ENCODE measurements at places on chromosomes 16 and 17. TPM values are rescaled to one million over a fixed set of nuclear protein-coding genes. Genes with fewer than 3 reads are reported as not detected.

- DNase-seq, result no peak
Observed at GRCh38 chr17:74512624-74513091, 18.6 kb downstream of the CD300LB start.

DNA sequence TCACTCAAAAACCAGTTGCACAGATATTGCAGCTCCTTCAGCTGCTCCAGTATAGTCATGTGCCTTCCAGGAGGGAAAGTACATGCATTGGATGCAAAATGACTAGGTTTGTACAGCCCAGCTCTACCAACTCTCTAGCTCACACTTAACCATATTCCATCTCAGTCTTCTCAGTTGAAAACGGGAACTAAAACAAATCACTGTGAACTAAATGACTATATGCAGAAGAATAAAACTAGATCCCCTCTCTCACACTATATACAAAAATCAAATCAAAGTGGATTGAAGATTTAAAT lies 24.9 kb downstream of the DCUN1D3 start:
- no peak for DNase-seq

- no peak for DNase-seq
Observed at GRCh38 chr16:69345923-69346322, 5.7 kb downstream of the TMED6 start.

DNA sequence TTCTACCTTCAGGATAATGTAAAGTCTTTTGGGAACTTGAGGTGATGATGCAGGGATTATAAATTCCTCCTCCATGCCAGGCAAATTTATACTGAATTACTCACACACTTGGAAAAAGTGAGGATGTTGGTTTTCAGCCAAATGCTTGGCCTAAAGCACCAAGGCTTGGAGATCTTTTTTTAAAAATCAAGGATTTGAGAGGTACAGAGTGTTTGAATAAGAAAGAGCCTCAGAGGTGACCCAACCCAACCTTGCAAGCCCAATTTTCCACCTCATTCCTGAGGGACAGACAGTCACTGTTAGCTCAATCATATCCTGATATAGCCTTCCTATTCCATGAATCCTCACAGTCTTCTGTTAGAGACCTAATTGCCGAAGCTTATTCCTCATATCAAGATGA lies 14.0 kb downstream of the GRIN2A start:
- no peak for DNase-seq

DNA sequence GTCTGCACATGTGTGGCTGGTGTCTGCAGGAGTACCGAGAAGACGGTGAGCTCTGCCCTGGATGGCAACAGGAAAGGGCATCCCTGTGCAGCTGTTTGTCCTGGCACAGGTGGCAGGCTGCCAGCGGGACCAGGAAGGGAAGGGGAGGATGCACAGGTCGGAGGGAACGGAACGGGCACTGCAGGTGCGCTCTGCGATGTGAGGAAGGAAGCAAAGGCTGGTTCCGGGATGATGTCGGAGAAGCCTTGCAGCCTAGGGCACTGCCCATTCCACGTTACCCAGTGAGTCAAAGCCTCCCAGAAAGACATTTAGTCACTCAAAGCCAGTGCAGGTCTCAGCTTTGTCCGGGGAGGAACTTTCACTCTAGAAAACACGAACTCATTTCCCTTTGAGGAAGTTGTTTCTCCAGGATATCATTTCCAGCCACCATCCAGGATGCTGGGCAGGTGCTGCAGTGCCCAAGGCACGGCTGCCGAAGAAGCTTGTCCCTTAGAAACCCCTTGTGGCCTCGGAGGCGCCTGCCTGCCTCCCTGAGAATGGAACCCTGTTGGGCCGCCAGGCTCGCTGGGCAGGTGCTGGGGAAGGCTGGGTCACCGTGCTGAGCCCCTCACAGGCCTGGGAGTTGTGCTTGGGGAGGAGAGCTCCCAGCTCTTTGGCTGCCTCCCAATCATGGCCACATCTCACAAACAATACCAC lies 4.5 kb upstream of the TMEM235 start:
- peak; percentile 44 for DNase-seq

DNA sequence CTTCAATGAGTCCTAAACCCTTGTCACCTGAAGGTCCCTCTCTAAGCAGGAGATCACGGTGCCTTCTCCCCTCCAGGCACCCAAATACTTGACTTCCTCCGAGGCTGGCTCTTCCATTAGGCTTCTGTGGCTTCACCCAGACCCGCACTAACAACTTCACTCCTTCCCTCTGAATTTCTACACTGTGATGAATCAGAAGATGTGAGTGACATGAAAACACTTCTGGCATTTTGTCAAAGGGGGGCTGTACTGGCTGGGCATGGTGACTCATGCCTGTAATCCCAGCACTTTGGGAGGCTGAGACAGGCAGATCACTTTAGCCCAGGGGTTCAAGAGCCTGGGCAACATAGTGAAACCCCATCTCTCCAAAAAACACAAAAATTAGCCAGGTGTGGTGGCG lies 72.6 kb upstream of the CNEP1R1 start:
- no peak for DNase-seq

DNA sequence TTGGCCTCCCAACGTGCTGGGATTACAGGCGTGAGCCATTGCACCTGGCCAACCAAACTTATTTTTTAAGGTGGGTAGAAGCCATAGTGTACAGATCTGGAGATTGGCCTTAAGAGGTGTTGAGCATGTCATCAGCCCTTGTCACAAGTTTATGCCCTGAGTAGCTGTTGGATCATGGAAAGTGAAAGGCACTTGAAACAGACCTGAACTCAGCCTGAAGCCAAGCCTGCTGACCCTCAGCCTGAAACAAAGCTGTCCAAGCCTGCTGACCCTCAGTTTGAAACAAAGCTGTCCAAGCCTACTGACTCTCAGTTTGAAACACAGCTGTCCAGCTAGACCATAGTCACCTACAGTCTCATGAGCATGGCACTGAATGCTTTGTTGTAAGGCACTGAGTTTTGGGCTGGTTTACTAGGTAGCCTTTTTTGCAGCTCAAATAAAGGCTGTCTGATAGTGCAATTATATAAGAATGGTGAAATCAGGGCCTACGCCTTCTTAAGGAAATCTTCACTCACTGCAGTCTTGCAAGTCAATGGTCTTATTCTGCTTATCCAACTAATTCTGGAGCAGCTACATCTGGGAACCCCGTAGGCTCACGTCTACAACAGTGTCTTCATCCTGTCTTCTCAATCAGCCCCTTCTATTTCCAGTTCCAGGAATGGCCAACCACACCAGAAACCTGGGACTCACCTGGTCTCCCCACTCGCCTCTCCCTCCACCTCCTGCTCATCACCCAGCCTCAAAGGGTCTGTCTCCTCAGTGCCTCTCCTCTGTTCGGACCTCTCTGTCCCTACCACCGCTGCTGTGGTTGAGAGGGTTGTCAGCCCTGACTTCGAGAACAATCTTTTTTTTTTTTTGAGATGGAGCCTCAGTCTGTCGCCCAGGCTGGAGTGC lies 2.9 kb upstream of the NPIPB15 start:
- DNase-seq, result no peak

- peak; percentile 63 for DNase-seq
Observed at GRCh38 chr17:38608648-38609047, 2.9 kb upstream of the SRCIN1 start.

DNA sequence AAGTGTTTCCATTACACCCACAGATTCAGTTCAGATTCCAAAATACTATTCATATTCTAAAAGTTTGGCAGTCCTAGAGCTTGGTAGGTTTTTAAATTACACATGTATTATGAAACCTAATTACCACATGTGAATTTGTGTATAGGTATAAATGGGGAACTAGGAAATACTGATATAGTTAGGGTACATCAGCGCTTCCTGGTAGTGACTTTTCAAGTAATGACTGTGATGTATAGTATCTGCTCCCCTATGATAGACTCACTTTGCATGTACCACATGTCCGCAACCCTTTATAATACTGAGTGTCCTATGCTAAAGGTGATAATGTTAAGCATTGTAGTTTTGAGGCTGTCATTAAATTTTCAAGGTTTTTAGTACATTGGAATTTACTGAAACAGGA lies 22.9 kb downstream of the CDK12 start:
- DNase-seq, result no peak

GRCh38 chr16:13441675-13442074 lies 478.3 kb upstream of the ERCC4 start:
- no peak for DNase-seq

Gene TMEM100
- total RNA-seq, result 4.9 TPM

Gene CD7
- 10.0 TPM for total RNA-seq

Gene PIK3R5
- total RNA-seq, result 3.2 TPM

Gene C17orf67
- 2.0 TPM for total RNA-seq

Gene HP
- total RNA-seq, result not detected

Gene TAC4
- total RNA-seq, result not detected

Gene ST6GALNAC2
- total RNA-seq, result 4.5 TPM

Gene GPR142
- total RNA-seq, result 0.31 TPM
